ENCODE measurements at places on chromosomes 3 and 15.

- DNase-seq: no peak
These were observed 695.2 kb downstream of the TUSC7 start for GRCh38 chr3:117404730-117405129.

DNA sequence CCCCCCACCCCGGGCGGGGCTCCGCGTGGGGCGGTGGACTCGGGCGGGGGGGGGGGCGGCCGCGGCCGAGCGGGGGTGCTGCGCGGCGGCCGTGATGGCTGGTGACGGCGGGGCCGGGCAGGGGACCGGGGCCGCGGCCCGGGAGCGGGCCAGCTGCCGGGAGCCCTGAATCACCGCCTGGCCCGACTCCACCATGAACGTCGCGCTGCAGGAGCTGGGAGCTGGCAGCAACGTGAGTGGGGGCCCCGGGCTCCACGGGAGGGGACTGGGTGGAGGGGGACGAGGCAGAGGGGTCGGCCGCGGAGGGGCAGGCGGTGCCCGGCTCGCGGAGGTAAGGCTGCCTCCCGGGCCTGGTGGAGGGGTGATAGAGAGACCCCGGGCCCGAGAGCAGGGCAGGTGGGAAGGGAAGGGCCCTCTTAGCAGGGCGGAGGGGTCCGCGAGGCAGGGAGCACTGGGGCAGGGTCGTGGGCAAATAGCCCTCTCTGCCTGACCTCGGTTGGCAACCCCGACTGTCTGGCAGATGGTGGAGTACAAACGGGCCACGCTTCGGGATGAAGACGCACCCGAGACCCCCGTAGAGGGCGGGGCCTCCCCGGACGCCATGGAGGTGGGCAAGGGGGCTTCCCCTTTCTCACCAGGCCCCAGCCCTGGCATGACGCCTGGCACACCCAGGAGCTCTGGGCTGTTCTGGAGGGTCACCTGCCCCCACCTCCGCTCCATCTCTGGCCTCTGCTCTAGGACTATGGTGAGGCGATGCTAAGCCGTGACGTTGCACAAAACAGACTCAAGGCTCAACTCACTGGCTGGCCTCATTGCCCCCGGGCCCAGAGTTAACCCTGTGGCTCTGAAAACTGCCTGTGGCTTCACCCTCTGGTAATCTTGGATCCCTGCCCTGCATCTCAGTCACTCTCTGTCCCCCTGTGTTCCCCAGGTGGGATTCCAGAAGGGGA, at the start of gene ECE2:
TSS of gene ECE2 (plus strand) at position 62 of the 950 bp plus-strand sequence. CDS start at position 194, 132 bp downstream.
- DNase-seq: no peak

DNA sequence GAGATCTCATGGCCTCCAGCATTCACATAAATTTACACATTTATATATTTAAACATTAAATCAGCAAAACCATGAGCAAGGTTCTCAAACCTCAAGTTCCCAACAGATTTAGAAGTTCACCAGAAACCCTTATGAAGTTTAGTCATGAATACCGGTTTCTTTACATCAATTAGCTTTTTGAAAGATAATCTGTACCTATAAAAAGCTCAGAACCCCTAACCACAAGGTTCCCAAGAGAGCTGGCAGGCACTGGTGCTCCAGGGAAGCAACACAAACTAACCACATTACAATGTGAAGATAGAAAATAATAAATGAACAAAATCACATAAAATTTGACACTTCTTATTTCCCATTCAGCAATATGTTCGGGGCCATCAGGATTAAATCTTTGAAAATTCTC, 150.9 kb downstream of the FBN1 start:
- no peak for DNase-seq

DNA sequence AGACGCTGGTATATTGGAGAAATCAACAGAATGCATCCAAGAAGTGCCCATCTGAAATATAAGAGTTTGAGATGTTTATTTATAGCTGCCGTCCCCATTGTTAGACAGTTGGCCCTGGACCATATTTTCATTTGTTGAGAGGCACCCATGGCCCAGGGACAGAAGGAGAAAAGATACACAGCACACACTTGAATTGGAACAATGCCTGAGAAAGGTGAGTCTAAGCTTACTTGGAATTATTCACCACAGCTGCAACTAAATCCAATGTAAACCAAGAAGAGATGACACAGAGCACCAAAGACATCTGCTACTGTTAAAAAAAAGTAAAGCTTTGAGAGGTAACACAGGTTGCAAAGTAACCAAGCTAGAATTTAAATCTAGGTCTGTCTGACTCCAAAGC, 525.5 kb upstream of the NAALADL2 start:
- DNase-seq: no peak

DNA sequence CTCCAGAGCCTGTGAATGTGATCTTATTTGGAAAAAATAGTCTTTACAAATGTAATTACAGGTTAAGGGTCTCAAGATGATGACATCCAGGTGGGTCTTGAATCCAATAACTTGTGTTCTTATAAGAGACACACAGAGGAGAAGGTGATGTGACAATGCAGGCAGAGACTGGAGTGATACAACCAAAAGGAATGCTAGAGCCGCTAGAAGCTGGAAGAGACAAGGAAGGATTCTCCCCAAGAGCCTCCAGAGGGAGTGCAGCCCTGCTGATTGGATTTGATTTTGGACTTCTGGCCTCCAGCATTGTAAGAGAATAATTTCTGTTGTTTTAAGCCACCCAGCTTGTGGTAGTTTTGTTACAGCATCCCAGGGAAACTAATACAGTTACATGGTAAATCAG, 9.7 kb downstream of the MYH15 start:
- no peak for DNase-seq

GRCh38 chr15:20340331-20340811, 201.2 kb downstream of the GOLGA6L6 start:
- peak; percentile 27 for DNase-seq

- no peak for DNase-seq
These were observed 23.8 kb upstream of the SH3BP5 start for GRCh38 chr3:15356176-15356575.

GRCh38 chr3:138608322-138609135, at the start of gene FAIM:
Gene FAIM, plus strand, starts transcription at chr3:138608771. Its CDS starts 10,956 bp downstream, at chr3:138619727.
- DNase-seq: peak; percentile 47

DNA sequence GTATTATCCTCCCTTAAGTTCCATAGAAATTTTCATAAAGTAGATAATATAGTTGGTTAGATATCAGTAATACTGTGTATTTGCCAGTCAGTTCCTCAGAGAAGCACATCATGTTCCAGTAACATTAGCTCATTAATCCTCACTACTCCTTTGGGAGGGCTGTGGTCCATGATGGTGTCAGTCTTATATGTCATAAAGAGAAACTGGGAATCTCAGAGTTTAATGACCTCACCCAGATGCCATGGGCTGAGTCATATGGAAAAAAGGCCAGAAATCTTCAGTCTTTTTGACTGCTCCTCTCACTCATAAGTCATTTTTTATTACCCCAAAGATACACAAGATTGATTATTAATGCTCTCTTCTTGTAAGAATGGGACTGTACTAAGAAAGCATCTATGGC, 188.6 kb downstream of the CHL1 start:
- DNase-seq: no peak

DNA sequence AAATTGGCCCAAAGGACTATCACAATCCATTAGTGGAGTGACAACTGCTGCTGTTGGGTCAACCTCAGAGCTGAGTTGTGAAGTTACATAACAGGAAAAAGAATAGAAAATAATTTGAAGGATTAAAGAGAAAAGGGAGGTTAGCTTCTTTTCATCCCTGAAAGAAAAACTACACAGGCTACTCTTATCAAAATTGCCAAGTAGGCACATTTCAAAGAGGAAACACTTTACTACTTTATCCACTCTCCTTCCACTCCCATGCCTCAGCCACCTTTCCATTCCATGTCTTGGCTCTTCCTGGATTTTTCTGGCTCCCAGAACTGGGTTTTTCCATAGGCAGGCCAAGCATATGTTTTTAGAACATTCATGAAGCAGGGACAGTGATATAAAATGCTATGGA, 384.0 kb upstream of the RORA start:
- DNase-seq: no peak

GRCh38 chr3:184524981-184525336, 36.6 kb upstream of the EPHB3 start:
- no peak for DNase-seq

- DNase-seq: no peak
These were observed 179.2 kb downstream of the ATP10A start for GRCh38 chr15:25683911-25684310.

- DNase-seq: no peak
These were observed 384.0 kb upstream of the TGFBR2 start for GRCh38 chr3:30222441-30222840.

- no peak for DNase-seq
These were observed 54.1 kb downstream of the GUCA1C start for GRCh38 chr3:108899530-108899929.

DNA sequence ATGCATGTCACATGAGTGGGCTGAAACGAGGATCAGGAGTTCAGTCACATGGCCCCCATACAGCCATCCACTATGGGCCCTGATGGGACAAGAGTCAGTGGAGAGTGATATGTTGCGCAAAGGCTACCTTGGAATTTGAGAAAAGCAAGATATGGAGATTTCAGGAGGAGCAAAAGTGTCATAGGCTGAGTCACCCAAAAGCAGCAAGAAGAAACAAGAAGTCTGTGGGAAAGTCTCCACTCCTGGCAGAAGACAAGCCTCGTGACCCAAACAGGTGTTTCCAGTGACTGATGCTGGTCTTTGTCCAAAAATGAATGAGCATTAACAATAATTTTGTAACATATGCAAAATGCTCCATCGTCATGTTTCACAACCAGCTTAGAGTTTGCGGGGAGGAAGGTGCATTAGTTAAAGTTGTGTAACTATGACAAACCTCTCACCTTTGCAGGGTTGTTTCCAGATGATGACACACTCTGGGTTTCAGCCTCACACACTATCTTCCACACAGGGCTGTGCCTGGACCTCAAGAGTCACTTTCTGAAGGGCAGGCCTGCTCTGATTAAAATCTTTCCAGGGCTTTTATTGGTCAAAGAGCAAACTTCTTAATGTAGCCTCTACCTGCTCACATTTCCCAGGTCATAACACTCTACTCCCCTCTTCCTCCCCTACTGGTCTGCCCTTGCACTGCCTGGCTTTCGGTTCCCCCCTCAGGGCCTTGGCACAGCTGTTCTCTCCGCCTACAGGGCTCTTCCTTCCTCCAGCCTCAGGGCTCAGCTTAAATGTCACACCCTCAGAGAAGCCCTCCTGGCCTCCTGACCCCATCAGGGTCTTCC, 3.9 kb upstream of the DNASE1L3 start:
- peak; percentile 28 for DNase-seq

GRCh38 chr15:60939389-60939788, 289.7 kb downstream of the RORA start:
- DNase-seq: no peak

DNA sequence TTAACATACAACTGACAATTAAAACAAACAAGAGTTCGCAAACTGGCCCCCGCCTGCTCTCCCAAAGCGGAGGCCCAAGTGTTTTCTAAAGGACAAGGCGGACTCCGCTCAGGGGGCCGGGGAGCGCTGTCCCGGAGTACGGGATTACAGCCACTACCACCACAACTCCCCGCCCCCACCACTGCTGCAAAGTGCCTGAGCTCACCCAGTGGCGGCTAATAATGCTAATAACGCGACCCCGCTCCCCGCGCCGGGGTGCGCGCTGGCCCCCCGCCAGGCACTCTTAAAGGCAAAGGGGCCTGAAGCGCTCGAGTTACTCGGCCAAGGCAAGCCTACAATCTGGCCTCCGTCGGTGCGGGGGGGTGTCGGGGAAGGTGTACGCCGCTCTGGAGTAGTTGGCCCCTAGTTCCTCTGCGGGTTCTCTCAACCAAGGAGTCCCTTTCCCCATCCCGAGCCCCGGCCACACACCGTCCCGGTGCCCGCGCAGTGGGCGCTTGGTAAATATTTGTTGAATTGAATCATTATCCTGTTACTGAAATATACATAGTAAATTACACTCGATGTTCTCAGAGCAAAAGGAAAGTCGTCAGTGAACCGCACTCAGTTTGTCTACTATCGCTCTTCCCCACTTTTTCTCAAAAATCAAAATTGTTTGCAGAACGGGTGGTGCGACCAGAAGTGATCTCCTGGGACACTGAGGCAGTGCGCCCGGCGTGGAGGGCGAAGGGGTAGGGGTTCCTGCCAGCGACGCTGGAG, 827 bp downstream of the WNT5A start:
- DNase-seq: no peak

DNA sequence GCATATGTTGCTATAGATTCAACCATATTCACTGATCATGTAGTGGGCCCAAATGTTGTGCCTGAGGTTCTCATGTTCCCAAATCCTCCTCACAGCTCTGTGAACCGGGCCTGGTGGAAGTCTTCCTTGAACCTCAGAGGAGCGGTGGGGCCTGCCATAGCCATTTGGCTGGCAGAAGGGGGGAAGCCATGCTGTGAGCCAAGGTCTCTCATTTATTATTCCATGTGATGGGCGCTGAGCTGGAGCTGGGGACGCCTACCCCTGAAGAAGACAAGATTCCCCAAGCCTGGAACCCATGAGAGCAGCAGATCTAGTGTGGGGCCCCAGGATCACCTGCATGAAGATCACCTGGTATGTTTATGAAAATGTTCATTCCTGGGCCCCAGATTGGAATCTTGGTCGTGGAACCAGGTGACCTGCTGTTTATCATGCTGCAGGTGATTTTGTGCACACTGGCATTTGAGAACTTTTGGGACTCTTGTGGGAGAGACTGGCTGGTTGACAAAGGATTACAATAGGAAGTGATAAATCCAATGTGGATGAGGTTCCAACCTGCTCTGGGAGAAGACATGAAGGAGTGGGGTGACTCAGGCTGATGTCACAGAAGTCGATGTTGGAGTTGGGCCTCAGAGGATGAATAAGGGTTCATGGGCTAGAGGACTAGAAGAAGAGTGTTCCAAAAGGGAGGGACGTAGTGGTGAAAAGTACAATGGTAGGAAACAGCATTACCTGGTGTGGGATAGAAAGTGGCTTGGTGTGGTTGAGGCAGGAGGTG, 102.1 kb downstream of the ASB7 start:
- no peak for DNase-seq

GRCh38 chr3:183514021-183514420, 41.5 kb downstream of the KLHL6 start:
- DNase-seq: no peak

- no peak for DNase-seq
These were observed 141.2 kb downstream of the GMNC start for GRCh38 chr3:190721330-190721729.

DNA sequence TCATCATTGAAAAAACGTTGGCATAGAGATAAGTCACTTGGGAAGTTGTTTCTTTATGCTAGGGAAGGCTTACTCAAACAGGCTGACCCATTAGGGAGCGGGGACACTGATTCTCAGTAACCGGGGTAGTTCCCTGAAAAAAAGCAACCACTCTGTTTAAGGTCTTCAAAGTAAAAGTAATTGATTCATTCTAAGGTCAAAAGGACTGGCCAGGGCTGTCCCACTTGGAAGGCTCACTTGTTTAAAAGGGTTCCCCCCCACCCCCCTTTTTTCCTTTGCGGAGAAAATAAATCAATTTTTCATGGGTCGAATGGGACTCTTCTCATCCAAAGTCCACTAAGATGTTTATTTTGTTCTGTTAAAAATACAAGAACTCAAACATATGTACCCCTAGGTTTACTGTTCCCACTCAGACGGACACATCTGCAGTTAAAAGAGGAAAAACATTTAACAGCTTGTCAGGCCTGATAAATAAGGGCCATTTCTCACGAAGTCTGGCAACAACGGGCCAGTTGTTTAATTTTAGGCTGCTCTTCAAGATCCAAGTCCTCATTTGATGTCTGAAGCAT, 53.0 kb downstream of the ARHGEF3 start:
- no peak for DNase-seq

- no peak for DNase-seq
These were observed 1209.4 kb downstream of the ROBO2 start for GRCh38 chr3:78249294-78249693.

Measured in T-helper 1 cell (primary cell).